ENCODE measurements at places on chromosomes 7 and 10.

DNA sequence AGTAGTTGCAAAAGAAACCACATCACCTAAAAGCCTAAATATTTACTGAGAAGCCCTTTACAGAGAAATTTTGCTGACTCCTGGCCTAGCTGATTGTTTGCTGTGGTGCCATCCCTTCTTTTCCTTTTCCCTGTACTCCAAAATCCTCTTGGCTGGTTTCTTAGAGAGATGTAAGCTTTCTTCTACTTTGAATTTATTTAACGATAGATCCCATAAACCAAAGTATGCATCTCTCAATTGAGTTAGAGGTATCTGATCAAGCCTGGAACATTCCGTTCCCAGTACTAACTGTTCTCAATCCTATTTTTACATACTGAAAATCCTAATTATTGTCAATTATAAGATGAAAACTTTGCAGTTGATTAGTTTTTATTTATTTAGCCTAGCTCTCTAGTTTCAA, 6.3 kb downstream of the TMEM60 start:
- DNase-seq = no peak

DNA sequence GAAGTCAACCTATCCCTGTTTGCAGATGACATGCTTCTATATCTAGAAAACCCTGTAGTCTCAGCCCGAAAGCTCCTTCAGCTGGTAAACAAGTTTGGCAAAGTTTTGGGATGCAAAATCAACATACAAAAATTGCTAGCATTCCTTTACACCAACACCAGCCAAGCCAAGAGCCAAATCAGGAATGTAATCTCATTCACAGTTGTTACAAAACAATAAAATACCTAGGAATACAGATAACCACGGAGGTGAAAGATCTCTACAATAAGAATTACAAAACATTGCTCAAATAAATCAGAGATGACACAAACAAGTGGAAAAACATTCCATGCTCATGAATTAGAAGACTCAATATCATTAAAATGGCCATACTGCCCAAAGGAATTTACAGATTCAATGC, 50.4 kb upstream of the ZNF365 start:
- no peak for DNase-seq

GRCh38 chr7:52958621-52959140, 76.8 kb upstream of the POM121L12 start:
- no peak for DNase-seq

- no peak for DNase-seq
These were observed 39.7 kb downstream of the CPVL start for GRCh38 chr7:29106669-29106988.

GRCh38 chr10:733086-733485, 43.6 kb upstream of the DIP2C start:
- no peak for DNase-seq

- no peak for DNase-seq
These were observed 87.9 kb downstream of the RNF216 start for GRCh38 chr7:5693529-5693928.

DNA sequence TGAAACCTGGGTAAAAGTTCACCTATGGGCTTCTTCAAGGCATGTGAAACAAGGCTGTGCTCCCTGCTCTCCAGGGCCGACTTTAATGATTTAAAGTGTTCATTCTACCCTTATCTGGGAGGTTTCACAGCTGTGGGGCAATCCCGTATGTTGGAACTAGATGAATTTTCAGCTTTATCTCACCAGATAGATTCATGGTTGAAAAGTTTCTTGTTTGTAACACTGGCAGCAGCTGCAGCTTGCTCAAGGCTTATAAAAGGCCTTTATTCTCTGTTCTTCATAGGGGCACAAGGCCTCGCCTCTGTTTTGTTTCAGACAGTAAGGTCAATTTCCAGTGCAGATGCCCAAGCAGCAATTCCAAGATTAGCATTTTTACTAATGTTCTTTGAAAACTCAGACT, 70.4 kb upstream of the DNAJB12 start:
- no peak for DNase-seq

DNA sequence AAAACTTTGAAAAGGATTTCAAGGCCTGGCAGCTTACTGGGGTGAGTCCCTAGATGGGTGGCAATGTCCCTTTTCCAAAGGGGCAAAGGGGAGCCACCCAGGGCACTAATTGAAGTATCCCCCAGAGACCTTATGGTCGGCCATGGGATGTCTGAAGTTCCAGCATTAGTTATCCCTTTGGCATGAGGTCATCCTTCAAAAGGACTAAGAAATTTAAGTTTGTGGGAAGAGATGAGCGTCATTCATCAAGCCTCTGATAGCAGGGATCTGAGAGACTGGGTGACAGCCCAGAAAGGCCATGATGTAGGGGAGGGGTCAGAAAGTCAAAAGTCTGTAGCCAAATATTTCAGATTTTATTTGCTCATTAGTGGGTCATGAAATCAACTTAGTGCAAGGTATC, 195.3 kb downstream of the ZNF438 start:
- DNase-seq = no peak

DNA sequence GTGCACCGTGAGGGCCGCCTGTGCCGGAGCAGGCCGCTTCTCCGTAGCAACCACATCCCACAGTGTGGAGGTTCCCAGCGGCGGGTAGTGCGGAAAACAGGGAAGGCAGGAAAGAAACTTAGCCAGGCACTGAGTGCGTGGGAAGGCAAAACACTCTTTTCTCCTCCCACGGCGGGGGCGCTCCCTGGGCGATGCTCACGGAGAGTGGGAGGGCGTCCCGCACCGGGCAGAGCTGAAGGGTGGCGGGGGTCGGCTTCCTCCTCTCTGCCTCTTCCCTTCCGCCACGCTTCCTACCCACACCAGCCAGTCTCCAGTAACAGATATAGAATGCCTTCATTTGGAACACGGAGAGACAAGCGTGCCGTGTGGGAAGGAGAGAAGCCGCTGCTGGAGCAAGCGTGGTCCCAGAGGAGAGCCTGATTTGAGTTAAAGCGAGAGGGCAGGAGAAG, 252.5 kb downstream of the PAXIP1 start:
- DNase-seq = no peak

GRCh38 chr7:30162622-30163124, 27.9 kb downstream of the MTURN start:
- no peak for DNase-seq

- no peak for DNase-seq
These were observed 509 bp upstream of the ING3 start for GRCh38 chr7:120949998-120950538.

- DNase-seq = no peak
These were observed 188.4 kb upstream of the CACNA2D1 start for GRCh38 chr7:82631998-82632397.

DNA sequence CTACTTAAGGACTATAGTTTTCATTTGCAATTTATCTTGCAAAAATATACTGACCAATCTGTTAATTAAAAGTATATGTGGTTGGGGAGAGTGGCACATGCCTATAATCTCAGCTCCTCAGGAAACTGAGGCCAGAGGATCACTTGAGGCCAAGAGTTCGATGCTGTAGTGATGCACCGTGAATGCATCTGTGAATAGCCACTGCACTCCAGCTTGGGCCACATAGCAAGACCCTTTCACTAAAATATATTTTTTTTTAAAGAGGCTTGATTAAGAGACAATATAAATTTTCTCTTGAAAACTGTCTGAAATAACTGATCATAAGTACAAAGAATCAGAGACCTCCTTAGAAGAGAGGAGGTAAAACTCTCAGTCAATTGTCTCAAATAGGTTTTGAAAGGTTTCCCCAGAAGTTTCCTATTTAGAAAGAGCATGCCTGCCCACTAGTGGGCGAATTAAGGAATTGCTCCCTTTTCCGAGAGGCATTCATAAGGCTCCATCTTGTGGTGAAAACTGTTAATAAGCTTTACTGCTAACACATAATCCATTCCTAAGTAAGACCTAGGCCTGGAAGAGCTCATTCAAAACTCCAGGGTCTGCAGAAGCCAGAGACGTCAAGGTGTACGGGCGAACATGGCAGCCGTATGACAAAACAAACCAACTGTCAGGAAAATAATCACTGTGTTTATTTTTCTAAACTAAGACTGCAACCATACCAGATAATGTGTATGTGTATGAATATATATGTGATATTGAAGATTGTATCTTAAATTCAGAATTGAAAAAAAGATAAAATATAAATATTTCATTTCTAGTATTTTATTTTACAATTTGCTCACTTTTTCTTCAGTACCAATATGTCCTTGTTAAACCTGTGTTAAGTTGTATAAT, 6.8 kb upstream of the TAS2R40 start:
- DNase-seq = no peak

- DNase-seq = no peak
These were observed 25.7 kb downstream of the FAM13C start for GRCh38 chr10:59336632-59337031.

DNA sequence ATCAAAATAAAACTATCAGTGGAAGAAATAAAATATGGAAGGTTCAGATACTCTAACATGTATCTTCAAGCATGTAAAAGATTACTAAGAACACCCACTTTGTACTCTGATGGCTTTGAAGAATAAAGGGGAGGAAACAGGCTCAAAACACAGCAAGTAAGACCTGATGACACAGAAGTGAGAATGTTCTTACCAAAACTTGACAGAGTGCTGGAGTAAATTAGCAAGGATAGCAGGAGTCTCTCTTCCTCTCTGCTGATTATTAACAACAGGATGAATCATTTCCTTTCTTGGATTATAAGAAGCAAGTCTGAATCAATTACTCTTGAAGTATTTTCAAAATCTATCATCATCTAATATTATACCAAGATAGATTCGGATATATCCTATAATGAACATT, 47.5 kb downstream of the GLI3 start:
- no peak for DNase-seq

DNA sequence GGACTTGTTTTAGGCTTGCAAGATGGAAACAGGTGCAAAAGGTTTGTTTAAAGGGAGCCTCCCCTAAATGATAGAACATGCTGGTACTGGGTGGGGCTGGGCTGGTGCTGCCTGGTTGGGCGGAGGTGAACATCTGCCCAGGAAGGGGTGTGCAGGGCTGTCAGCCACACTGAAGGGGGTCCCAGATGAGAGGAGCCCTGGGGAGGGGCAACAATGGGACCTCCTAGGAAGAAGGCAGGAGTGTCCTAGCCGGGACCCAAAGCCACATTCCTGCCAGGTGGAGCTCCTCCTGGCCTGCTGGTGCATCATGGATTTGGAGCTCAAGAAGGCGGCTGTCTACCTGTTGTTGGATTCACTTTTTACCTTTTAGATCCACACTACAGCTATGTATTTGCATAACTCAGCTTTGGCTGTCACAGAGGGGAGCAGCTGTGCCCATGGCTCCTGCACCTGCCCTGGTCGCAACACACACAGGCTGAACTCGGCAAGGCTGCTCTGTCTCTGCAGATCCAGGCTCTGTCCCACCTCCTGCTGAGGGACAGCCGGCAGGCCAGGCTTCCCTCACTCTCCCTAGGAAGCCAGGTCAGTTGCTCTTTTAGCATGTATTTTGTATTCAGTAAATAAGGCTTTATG, 59.9 kb downstream of the ADARB2 start:
- DNase-seq = no peak

GRCh38 chr7:98200364-98200763, 10.9 kb upstream of the BHLHA15 start:
- DNase-seq = no peak

DNA sequence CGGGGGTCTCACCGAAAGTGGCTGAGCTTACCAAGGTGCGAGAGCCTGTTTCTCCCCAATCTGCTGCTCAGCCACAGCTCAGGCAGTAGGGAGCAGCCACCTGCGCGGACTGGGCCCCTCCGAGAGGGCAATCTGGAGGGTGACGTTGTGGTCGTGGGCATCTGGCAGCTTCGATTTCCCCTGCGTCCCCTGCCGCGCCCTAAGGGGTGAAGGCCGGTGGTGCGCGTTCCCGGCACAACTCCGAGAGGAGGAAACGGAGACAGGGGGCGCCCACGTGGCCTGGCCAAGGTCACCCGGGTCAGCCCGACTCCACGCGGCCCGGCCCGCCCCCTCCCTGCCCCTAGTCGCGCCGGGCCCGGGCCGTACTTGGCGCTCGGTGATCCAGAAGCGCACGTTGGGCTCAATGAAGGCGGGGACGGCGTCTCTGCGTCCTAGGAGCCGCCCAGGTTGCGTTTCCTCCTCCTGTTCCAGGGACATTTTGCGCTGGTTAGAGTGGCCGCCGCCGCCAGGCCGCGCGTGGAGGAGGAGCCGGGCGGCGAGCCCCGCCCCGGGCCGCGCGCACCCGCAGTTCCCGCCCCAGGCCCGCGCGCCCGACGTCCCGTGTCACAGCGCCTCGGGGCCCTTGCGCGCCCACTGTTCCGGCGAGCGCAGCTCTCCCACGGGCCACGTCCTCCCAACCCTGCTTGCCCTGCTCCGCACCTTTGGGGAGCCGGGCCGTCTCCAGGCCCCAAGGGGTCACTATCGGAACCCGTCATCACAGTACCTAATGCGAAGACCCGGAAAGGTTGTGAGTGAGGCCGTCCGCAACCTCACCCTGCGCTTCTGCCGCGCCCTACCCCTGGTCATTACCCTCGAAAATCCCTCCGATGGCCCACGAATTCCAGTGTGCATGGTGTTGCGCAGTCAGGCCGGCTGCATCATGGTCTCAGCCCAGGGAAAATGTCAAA, at the start of gene SFXN4:
Gene SFXN4, minus strand, starts transcription at position 544 of the 947 bp plus-strand sequence. Its CDS starts 67 bp downstream, at position 477.
- DNase-seq = no peak

GRCh38 chr10:121668314-121669027, 70.2 kb upstream of the FGFR2 start:
- DNase-seq = no peak

DNA sequence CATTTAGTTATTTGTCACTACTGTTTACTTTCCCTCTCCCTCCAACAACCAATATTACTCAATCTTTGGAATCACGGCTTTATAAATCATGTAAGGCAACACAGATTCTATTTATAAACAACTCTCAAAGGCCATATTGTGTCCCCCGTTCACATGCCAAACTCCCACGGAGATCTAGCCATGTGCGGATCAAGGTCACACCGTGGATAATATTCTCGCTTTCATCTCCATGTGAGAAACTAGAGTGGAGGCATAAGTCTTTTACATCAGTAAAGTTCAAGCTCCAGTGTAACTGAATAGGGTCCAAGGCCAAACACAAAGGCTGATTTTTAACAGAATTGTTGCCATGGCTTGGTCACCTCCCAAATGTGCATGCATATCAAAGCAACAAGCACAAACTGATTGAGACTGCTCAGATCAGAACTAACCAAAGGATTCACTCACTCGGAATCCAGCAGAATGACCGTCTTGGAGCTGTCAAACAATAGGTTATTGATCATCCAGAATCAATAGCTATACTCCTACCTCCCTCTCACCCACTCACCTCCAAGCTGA, 569.5 kb upstream of the LRRN3 start:
- no peak for DNase-seq

- no peak for DNase-seq
These were observed 477.0 kb upstream of the GALNT17 start for GRCh38 chr7:70654979-70655378.

DNA sequence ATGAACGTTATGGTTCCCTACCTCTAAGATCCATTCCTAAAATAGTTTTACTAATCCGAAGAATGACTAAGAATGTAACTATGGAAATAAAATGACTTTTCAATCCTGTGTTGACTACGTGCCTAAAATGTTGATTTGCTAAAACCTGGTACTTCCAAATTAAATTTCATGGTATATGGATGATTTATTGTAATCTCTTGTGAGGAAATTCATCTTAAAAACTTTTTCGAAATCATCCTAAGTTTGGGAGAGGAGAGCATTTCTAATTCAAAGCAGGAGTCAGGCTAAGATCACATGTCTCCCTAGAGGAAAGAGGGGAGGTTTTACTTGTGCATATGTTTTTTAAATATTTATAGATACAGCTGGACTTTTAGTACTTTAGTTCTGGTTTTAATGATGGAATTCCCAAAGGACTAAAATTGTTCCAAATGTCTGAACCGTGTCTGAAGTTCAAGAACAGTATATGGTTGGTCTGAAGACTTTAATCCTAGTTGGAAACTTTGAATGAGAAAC, 483.9 kb downstream of the AUTS2 start:
- DNase-seq = no peak

Measured in vagina (tissue), 2 donors.